ENCODE measurements at places on chromosomes 5 and 9.

DNA sequence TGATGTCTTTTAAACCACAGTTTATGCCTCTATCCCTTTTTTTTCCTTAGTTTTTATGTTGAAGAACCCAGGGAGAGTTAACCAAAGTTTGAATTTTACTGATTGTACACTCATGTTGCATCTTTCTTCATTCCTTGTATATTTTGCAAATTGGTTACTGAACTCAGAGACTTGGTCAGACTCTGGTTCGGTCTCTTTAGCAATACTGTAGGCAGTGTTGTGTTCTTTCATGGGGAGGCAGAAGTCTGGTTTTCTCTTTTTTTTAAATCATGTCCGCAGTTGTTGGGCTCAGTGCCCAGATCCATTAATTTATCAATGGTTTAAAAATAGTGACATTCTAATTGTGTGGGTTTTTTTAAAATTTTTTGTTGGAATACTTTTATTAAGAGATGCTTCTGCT is 23.4 kb downstream of the UBE2R2 start:
- no peak for DNase-seq

GRCh38 chr5:170557314-170557713 is 53.5 kb downstream of the KCNIP1 start:
- no peak for DNase-seq

DNA sequence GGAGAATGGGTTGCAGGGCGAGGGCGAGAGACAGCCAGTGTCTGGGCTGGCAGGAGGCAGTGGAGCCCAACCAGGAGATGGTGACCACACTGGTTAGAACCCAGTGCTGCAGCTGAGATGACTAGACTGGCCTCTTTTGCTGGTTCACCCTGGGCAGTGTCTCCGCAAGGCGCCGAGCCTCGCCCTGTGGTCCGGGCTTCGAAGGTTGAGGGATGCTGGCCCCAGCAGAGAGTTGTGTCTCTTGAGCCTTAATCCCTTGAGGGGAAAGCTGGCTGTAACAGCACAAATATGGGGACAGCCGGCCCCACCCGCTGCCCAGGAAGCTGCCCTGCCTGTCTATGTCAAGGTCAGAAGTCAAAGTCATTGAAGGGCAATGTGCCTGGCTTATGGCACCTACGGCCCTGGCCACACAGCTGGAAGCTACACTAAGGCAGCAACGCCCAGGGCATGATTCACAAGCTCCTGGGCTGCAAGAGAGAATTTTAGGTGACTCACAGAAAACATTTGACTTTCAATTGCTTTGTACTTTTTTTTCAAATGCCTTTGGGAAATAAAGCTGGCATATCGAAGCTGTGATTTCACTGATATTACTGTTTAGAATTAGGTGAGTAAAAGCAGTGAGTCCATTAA is 33.3 kb downstream of the NKX2-5 start:
- DNase-seq: no peak

- no peak for DNase-seq
These were observed 7.8 kb upstream of the LCN1 start for GRCh38 chr9:135513351-135513846.

DNA sequence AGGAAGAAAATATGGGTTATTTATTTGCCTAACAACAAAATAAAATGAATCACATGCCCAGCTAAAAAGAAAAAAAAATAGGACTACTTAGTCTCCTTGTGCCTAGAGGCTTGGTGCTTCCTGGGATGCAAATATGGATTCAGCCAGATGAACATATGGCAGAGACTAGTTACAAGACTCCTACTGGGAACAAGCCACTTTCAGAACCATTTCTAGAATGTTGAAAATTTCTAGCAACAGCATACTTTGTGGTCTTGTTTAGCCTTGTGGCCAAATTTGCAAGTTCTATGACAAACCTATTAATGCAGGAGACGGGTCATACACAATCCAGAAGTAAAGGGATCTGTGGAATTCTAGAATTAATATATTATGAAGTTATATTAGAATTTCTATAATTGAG is 198.7 kb downstream of the CHSY3 start:
- DNase-seq: no peak

DNA sequence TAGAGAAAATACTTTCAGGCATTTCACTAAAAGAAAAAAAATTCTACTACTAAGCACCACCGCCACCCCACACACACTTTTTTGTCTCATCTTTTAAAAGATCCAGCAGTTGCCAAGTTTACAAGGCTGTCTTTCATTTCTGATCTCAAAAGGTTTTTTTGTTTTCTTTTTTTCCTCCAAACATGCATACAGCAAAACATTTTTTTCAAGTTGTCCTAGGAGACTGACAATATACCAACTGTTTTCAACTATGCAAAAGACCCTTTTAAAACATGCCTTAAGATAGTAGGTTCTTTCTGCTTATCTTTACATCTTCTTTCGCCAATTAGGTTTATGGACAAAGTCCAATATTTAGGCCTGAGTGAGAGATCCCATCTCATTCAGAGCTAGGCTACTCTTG is 65.2 kb downstream of the HMHB1 start:
- DNase-seq: no peak

DNA sequence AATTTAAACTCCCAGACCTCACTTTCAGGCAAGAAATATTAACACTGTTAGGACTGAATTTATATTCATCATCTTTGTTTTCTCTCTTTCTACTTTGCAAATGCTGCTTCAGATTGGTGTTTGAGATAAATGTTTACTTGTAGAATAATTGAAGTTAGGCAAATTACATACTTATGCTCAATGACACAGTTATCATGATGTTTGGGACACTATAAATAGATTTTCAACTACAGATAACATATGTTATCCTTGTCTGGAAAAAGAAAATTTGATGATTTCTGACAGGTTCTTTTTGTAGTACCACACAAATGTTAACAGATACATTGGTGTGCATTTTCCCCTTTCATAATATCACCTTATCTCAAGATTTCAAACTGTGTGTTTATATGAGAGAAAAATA is 7.9 kb downstream of the PRR16 start:
- DNase-seq: no peak

GRCh38 chr9:90853945-90854344 is 52.3 kb downstream of the SYK start:
- no peak for DNase-seq

DNA sequence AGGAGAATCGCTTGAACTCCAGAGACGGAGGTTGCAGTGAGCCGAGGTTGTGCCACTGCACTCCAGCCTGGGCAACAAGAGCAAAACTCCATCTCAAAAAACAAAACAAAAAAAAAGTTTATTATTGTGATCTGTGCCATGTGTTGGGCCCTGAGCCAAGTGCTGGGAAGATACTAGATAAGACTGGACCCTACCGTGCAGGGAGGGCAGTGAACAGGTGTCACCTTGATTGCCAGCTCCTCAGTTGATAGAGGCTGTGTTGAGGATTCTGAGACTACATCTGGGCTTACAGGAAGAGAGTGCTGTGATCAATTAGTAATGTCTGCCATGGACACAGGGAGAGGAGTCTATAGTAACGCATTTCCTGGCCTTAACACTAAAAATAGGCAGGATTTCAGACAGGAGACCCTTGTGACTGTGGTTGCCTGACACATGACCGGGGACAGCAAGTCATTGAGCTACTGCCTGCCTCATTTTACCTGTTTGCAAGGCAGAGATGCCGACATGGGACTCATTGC is 201.5 kb downstream of the C9orf50 start:
- no peak for DNase-seq

GRCh38 chr9:96618209-96619123 is 1.2 kb downstream of the CDC14B start:
- no peak for DNase-seq

DNA sequence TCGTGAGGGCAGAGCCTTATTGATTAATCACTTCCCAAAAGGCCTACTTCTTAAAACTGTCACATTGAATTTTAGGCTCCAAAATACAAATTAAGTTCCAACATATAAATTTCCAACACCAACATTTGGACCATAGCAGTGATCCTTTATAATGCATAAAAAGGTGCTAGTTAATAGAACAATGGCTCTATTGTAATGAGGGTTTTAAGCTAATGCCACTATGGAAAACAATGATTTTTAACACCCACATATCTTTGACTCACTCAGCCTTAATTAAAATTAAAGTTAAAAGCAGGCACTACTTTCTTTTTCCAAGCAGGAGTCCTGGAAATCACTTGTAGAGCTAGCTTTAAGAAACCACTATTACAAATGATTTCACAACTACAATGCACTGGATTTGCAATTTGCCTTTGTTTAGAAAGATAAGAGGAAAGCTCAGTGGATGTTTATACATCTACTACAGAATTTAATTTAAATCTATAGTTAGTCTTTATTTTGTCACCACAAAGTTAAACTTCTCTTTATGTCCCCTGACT is 41.8 kb downstream of the DPYSL3 start:
- no peak for DNase-seq

DNA sequence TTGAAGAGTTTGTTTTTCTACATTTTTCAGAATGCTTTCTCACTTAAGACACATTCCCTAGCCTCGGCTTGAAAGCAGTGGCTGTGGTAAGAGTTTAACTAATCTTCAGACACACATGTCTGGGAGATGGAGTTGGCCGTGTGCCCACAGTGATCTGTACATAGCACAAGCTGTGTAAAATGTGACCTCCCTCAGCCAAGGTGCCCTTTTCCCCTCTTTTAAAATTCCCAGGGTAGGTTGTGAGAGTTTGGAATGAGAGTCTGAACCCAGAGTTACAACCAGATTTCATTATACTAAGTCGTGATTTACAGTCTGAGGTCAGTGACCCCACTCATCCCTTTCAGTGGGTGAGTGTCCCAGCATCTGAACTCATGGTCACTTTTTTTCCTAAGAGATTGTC is 230.4 kb downstream of the DOCK8 start:
- no peak for DNase-seq

DNA sequence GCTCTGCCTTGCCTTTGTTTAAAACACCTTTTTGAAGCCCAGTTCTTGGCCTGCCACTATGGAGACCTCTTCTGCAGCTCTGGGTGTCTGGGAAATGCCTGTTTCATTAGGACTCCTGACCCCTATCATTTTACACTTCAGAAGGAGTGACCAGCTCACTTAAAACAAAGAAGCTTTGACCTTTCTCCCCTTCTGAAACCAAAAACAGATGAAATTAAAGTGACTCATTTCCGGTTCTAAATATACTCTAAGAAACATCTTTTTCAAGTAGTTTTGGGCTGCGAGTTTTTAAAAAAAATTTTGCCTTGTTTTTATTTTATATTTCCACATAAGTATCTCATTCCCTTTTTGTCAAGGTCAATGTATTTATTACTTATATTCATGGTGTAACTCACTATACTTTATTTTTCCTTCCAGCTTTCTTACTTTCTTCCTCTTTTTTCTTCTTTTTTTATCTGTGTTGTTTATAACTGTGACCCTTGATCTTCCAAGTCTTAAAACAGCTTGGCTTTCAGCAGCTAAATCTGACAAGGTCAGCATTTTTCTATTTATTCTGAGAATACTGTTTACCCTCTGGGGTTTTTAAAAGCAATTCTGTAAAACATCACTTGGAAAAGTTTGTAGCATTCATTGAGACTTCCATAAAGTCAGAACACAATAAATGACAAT is 672.9 kb downstream of the NR2F1-AS1 start:
- DNase-seq: no peak

- DNase-seq: no peak
These were observed 1048.6 kb upstream of the SEMA6A start for GRCh38 chr5:117623042-117623805.

DNA sequence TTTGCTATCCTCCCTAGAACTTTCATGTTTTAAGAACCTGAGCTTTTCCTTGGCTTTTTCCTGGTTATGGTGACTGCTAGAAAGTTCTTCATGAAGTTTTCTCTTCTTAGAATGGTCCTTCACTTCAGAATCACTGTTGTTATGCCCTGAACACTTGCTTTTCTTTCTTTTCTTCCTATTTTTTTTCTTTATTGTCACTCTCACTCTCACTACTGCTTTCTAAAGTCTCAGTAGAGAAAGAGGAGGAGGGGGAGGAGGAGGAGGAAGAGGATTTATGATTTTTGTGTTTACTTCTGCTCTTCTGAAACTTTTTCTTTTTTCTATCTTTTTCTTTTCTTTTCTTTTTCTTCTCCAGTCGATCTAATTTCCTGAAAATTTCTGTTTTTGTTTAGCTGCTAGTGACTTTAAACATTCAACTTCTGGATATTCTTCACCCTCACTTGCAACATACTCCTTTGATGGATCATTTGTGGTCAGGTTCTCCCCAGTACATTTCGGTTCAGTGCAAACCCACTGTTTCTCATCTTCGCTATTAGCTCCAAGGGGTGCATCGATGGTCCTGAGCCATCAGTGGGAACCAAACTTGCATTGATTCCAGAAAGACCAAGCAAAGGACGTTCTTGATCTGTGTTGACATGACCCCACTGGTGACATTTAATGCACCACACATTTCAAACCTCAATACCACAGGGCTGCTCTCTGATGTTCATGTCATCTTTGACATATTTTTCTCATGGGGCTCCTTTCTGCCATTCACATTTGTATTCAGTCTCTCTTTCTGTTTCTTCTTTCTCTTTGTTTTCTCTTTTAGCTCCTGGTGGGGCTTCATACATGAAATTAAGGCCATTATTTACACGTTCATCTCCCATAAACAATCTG is 81.6 kb upstream of the HAND1 start:
- DNase-seq: no peak

- DNase-seq: no peak
These were observed 207.9 kb downstream of the GADD45G start for GRCh38 chr9:89812556-89813181.

DNA sequence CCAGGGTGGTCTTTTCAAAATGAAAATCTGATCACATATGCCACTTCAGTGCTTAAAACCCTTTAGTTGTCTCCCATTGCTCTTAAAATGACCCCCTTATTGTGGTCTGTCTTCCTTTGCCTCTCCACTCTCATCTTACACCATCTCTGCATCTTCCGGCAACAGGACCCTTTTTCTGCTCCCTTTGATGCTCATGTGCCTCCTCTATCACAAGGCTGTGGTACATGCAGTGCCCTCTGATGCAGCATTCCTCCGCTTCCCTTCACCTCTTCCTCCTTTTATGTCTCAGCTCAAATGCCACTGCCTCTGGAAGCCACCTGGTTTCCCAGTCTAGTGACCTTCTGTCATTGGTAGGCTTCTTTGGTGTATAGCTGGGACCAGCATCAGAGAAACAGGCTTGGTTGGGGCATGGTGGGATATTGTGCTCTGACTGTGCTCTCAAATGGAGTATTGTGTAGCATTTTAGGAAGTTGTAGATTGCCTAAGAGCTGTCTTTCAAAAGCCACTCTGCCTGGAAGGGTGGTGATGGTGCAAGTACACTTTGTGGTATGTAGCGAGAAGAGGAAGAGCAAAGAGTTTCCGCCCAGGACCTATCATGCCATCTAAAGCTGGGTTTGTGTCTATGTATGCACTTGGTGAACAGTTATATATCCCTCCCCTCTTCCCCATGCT is 28.1 kb downstream of the ARHGAP26 start:
- DNase-seq: no peak

GRCh38 chr5:139654871-139655491 is 6.8 kb downstream of the CXXC5 start:
- no peak for DNase-seq

GRCh38 chr5:136242611-136243010 is 49.6 kb upstream of the SMIM32 start:
- no peak for DNase-seq
